Activated CD8-positive, alpha-beta memory T cell treated with anti-CD3 and anti-CD28 coated beads, Interleukin-2, amount 50 U/mL, for 4 hours (primary cell): ENCODE measurements at places on chromosomes 12 and 14.

- no peak for DNase-seq
Observed at GRCh38 chr14:74510959-74511409, 17.4 kb downstream of the ISCA2 start.

- no peak for DNase-seq
Observed at GRCh38 chr12:116697305-116697704, 40.6 kb downstream of the SPRING1 start.

GRCh38 chr14:104519721-104520120, 59.8 kb upstream of the C14orf180 start:
- DNase-seq: no peak

DNA sequence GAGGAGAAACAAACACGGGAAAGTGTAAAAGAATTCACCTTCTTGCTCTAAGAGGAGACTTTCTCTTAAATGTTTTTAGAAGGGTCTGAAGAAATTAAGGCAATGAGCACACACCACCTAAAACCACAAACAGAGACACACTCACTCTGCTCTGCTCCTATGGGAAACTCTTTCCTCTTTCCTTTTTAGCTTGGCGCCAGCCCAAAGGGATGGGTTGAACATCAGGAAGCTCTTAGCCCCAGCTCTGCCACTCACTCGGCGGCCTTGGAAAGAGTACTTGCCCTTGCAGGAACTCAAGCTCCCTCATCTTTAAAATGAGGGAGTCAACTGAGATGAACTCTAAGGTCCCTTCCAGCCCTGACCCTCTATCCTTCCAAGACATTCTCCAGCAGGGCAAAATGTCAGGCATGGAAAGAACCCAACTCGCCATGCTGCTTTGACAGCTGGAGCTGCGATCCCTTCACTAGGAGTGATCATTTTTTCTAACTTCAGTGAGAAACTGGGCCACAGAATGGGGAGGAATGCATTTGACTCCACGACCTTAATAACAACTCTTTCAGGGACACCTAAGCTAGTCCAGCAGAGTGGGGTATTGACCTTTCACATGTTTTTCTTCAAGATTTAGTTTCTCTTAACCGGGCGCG, 980 bp upstream of the RNASE8 start:
- no peak for DNase-seq

GRCh38 chr12:85152311-85152729, 116.2 kb downstream of the LRRIQ1 start:
- DNase-seq: no peak

DNA sequence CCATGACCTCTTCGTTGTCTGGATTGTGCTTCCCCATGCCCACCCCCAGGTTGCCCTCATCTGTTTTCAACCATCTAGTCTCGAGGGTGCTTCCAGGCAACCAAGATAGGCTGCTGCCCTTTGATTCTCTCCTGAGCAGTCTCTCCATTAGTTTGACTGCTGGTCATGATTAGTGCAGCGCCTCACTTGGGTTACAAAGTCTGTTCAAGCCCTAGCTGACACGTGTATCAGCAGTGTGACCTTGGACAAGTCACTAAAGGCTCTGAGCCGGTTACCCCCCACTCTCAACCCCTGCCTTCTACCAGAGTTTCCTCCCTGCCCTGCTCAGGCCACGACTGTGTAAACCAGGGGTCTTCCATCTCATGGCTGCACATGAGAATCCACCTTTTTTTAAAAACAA, 185.3 kb upstream of the PWP1 start:
- DNase-seq: no peak

DNA sequence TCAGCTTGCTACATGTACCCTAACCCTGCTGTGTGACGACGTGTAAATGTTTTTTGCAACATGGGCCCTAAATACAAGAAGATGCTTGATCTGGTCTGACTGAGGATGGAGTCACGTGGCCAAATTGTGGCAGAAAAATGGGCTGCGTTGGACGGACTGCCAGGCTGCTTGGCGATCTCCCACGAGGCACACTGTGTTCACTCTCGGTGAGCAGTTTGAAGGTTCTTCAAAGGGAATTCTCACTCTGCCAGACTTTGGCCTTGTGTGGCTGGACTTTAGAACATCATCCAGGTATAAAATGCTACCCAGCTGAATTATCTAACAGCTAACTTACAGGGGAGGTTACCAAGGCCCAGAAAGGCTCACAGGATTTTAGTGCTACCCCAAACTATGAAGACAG, 85.1 kb downstream of the KDM2B start:
- no peak for DNase-seq

DNA sequence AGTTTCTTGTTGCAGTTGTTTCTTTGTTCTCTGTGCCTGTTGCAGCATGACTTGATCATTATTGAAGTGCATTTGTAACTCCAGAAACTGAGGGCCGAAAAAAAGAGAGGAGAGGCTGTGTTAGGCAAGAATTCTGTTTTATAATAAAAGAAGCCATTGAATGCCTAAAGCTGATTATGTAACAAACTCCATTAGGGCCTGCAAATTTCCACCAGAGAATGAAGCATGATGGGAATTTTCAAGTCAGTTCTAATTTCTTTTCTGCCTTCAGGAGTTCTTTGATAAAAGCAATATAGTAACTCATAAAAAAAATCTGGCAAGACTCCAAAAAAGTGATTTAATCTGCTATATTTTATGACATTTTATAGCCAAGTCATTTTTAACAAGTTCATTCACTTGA, 156.7 kb upstream of the RASSF8 start:
- DNase-seq: no peak

- no peak for DNase-seq
Observed at GRCh38 chr12:29559198-29559597, 61.7 kb upstream of the OVCH1 start.

- peak; percentile 82 for DNase-seq
Observed at GRCh38 chr12:89708565-89709156, at the start of gene ATP2B1. ATP2B1 (minus strand) TSS chr12:89708838; CDS start chr12:89655886, 52,952 bp downstream.

GRCh38 chr12:53347905-53348304, 11.8 kb upstream of the SP7 start:
- DNase-seq: no peak

DNA sequence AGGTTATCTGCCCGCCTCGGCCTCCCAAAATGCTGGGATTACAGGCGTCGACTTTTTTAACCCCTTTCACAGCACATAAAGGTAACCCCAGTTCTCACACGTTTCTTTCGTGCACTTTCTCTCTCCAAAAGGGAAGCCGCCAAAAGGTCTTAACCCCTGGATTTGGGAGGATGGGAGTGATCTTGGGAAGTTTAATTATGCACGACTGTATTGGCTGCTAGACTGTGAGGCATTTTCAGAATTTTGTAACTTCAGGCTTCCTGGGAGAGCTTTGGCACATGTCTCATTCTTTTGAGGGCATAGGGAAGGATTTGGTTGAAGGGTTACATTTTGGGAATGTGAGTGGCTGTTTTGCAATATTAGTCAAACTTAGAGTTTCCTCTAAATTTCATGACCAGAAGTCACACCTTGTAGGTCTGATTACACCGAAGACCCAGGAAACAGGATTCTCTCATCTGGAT, 1.4 kb upstream of the SMARCC2 start:
- no peak for DNase-seq

- no peak for DNase-seq
Observed at GRCh38 chr12:77104792-77105191, 39.4 kb upstream of the E2F7 start.

DNA sequence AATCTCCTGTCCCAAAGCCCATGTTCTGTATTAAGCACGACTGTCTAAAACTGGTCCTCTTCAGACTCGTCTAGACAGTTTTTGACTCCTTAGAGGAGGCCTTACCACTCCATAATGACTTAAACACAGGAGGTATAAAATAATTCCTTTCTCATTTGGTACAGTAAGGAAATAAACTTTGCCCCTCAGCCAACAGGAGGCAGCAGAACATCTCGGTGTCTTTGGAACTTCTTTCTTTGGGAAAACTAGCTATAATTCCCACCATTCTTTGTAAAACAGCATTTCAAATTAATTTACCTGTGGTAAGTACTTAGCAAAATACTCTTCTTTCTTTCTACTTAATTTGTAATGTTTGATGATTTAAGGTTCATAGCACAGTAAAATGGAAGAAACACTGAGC, 292.7 kb upstream of the G2E3 start:
- DNase-seq: no peak

DNA sequence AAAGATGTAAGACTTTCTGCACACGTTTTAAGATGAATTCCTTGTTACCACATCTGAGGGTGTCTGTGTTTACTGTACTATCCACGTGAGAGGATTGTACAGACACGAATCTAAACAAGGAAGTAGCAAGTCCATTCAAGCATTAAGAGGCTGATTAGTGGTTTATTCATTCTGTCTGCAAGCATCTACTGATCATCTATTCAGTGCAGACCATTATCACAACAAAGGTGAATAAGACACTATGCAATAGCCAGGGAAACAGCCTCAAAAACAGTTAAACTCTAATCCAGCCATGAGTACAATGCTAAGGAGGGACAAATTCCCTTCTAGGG, 111.6 kb upstream of the PZP start:
- no peak for DNase-seq

GRCh38 chr12:72330301-72330700, 58.1 kb downstream of the TRHDE start:
- DNase-seq: no peak

GRCh38 chr12:116302166-116303058, 24.9 kb upstream of the MED13L start:
- no peak for DNase-seq

GRCh38 chr12:72448089-72448488, 175.9 kb downstream of the TRHDE start:
- DNase-seq: no peak

- DNase-seq: peak; percentile 57
Observed at GRCh38 chr14:73759183-73759713, 45.1 kb upstream of the PNMA1 start.

GRCh38 chr12:94792693-94793092, 142.3 kb upstream of the TMCC3 start:
- DNase-seq: no peak

GRCh38 chr12:87266305-87266704, 762.9 kb downstream of the C12orf50 start:
- no peak for DNase-seq

- no peak for DNase-seq
Observed at GRCh38 chr14:43896044-43896443, 611.0 kb downstream of the FSCB start.

GRCh38 chr14:53491256-53491883, 338.2 kb upstream of the DDHD1 start:
- no peak for DNase-seq

- DNase-seq: peak; percentile 64
Observed at GRCh38 chr12:3752096-3752709, 706 bp downstream of the CRACR2A start.

GRCh38 chr14:87149583-87150354, 843.2 kb downstream of the GALC start:
- no peak for DNase-seq

GRCh38 chr12:4161718-4162117, 111.8 kb upstream of the CCND2 start:
- no peak for DNase-seq

- DNase-seq: no peak
Observed at GRCh38 chr12:53999559-54000115, 324 bp upstream of the HOXC9 start.

- no peak for DNase-seq
Observed at GRCh38 chr12:95545731-95546490, 5.4 kb downstream of the USP44 start.

GRCh38 chr14:44700184-44700583, 193.1 kb upstream of the FSCB start:
- DNase-seq: no peak

GRCh38 chr12:692274-692673, 29.0 kb upstream of the NINJ2 start:
- DNase-seq: no peak

GRCh38 chr14:39169541-39169900, 612 bp downstream of the TRAPPC6B start:
- no peak for DNase-seq

DNA sequence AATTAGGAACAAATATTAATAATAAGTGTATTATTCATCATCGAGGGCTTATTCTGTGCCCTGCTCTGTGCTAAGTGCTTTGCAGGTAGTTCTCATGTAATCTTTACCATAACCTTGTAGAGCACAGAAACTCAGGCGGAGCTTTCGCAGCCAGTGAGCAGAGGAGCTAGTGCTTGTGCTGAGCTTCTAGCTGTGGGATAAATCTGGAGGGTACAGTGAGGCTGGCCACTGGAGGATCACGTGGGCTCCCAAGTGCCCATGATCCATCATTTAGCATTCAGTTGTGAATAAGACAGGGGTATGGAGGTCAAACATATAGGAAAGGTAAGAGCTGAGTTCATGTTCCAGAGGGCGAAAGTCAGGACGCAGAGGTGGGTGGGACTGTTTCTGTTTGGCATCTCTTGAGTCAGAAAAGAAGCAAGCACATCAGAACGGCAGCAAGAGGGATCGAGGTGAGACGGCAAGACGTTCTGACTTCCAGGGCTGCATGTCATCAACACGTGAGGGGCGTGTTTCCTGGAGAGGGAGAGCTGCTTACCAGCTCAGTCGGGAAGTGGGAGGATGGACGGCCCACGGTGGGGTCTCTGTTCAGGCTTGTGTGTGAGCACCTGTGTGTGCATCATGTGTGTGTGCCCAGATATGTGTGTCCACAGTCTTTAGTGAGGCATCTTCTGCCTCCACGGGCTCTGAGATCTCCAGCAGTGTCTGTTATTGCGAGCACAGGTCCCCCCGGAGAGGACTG, 16.8 kb upstream of the KRT80 start:
- DNase-seq: no peak

DNA sequence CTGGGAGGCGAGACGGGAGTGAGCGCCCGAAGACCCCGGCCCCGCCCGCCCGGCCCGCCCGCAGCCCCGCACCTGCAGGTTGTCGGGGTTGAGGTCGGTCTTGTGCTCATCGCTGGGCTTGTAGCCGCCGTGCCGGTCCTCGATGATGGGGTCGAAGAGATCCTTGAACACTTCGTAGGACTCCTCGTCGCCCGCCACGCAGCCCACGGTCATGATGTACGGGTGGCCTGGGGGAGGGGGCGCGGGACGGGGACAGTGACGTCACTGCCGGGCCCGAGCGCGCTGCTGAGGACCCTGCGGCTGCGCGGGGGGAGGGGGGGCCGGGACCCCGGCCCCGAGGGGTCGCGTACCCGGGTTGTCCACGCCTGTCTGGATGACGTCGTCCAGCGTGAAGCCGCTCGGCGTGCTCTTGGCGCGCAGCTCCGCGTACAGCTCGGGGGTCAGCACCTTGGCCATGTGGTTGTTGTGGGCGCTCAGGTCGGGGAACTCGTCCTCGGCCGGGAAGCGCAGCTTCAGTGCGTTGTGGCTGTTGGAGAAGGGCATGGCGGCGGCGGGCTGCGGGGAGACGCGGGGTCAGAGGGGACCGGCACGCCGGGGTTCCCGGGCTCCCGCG, 573 bp downstream of the CKB start:
- no peak for DNase-seq

- no peak for DNase-seq
Observed at GRCh38 chr12:130640901-130641300, 75.2 kb downstream of the RIMBP2 start.
